ENCODE measurements at places on chromosomes 2 and 18. TPM values are rescaled to one million over a fixed set of nuclear protein-coding genes. Genes with fewer than 3 reads are reported as not detected.

The SETBP1 gene
- 3.9 TPM for total RNA-seq

The DPY30 gene
- 69.4 TPM for total RNA-seq

GRCh38 chr2:65583061-65583460, 150.7 kb upstream of the SPRED2 start:
- H3K4me3 ChIP-seq, result no peak overlapping the region
- H3K4me1 ChIP-seq, result no peaks in the 10 kb centered on the region
- no peak for DNase-seq
- no peak overlapping the region for H3K27ac ChIP-seq
- H3K27me3 ChIP-seq, result peaks cover 4% of the 10 kb centered on the region

- DNase-seq, result peak; percentile 66
- H3K27ac ChIP-seq, result peak overlapping the region; percentile 89
- peaks cover 48% of the 10 kb centered on the region for H3K36me3 ChIP-seq
- peaks cover 46% of the 10 kb centered on the region for H3K4me1 ChIP-seq
- no peak overlapping the region for H3K4me3 ChIP-seq
These were observed 35.7 kb downstream of the NOL10 start for GRCh38 chr2:10654069-10654468.

DNA sequence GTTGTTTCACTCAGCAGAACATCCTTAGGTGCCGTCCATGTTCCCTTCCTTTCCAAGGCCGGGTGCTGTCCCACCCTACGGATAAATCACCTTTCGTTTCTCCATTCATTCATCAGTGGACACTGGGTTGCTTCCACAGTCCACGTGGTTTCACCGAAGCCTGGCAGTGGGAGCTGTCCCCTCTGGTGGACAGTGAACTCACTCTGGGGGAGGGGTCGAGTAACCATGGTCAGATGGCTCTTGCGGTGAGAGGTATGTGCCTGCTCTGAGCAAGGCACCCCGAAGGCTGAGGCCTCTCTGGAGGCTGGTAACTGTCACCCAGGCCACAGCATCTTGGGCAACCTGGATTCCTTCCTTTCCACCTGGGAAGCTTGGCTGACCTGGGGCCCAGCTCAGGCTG, 61.5 kb upstream of the TWIST2 start:
- H3K4me1 ChIP-seq, result peaks cover 2% of the 10 kb centered on the region
- no peak for DNase-seq
- no peak overlapping the region for H3K27ac ChIP-seq

DNA sequence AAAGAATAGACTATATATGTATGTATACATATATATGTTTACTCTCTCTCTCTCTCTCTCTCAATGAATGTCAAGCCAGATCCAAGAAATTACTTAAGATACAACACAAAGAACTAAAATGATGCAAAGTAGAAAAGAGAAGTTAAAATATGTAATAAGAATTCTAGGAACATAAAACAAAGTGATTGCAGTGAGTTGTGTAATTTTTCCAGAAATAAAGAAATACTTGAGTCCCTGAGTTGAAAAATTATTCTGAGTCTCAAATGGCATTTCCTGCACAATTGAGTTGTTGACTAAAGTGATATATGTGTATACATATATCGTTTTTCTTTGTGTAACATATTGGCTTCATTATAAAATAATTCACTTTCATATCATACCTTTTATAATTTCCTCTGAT, 262.4 kb downstream of the INSIG2 start:
- H3K4me3 ChIP-seq, result no peak overlapping the region
- no peak overlapping the region for H3K27ac ChIP-seq
- DNase-seq, result no peak

The TUBA3E gene
- total RNA-seq, result not detected

DNA sequence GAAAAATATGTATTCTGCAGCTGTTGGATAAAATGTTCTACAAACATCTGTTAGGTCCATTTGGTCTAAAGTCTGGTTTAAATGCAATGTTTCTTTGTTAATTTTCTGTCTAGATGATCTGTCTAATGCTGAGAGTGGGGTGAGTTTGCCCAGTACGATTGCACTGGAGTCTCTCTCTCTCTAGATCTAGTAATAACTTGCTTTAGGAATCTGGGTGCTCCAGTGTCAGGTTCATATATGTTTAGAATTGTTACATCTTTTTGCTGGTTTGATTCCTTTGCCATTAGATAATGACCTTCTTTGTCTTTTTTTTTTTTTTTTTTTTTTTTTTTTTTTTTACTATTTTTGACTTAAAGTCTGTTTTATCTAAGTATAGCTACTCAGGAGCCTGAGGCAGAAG, 10.4 kb downstream of the GCC2 start:
- peaks cover 33% of the 10 kb centered on the region for H3K4me1 ChIP-seq
- no peak overlapping the region for H3K4me3 ChIP-seq
- no peak overlapping the region for H3K27ac ChIP-seq
- peaks cover 88% of the 10 kb centered on the region for H3K36me3 ChIP-seq
- H3K27me3 ChIP-seq, result no peaks in the 10 kb centered on the region

The CASP10 gene
- 25.5 TPM for total RNA-seq

GRCh38 chr2:191463790-191464189, 214.1 kb upstream of the NABP1 start:
- H3K27me3 ChIP-seq, result no peaks in the 10 kb centered on the region
- H3K36me3 ChIP-seq, result peaks cover 4% of the 10 kb centered on the region
- no peak overlapping the region for H3K4me3 ChIP-seq
- H3K4me1 ChIP-seq, result no peaks in the 10 kb centered on the region
- DNase-seq, result no peak

GRCh38 chr2:71317060-71317459, 14.5 kb upstream of the ZNF638 start:
- H3K27ac ChIP-seq, result no peak overlapping the region
- H3K36me3 ChIP-seq, result peaks cover 19% of the 10 kb centered on the region
- peaks cover 6% of the 10 kb centered on the region for H3K27me3 ChIP-seq
- no peaks in the 10 kb centered on the region for H3K4me1 ChIP-seq

GRCh38 chr2:167480232-167480985, 592.1 kb downstream of the XIRP2 start:
- no peak for DNase-seq
- H3K4me3 ChIP-seq, result no peak overlapping the region
- no peaks in the 10 kb centered on the region for H3K36me3 ChIP-seq
- no peaks in the 10 kb centered on the region for H3K4me1 ChIP-seq
